ENCODE measurements at places on chromosomes 12 and 14. TPM values are rescaled to one million over a fixed set of nuclear protein-coding genes. Genes with fewer than 3 reads are reported as not detected.

Gene ATG2B
- 41.7 TPM for total RNA-seq

Gene MMP14
- total RNA-seq: 136 TPM

Gene CCDC38
- total RNA-seq: not detected

- no peak overlapping the region for H3K4me3 ChIP-seq
- peaks cover 64% of the 10 kb centered on the region for H3K4me1 ChIP-seq
- peak overlapping the region; percentile 52 for H3K27ac ChIP-seq
- DNase-seq: no peak
- no peaks in the 10 kb centered on the region for H3K36me3 ChIP-seq
These were observed 10.9 kb downstream of the RAP1B start for GRCh38 chr12:68621472-68622081.

- no peaks in the 10 kb centered on the region for H3K36me3 ChIP-seq
- peak; percentile 17 for DNase-seq
- H3K27me3 ChIP-seq: no peaks in the 10 kb centered on the region
- no peak overlapping the region for H3K4me3 ChIP-seq
- H3K4me1 ChIP-seq: no peaks in the 10 kb centered on the region
These were observed 45.8 kb downstream of the CCER1 start for GRCh38 chr12:90909069-90909770.

GRCh38 chr12:107093417-107094182 lies at the start of gene CRY1:
Gene CRY1, minus strand, starts transcription at chr12:107093549. Its CDS starts 588 bp downstream, at chr12:107092961.
- no peaks in the 10 kb centered on the region for H3K4me1 ChIP-seq
- peak; percentile 92 for DNase-seq
- peak within 1 kb of the TSS; percentile 89 for H3K4me3 ChIP-seq
- no peaks in the 10 kb centered on the region for H3K27me3 ChIP-seq
- H3K36me3 ChIP-seq: no peaks in the 10 kb centered on the region
- H3K27ac ChIP-seq: peak within 1 kb of the TSS; percentile 98

- no peaks in the 10 kb centered on the region for H3K4me1 ChIP-seq
- no peaks in the 10 kb centered on the region for H3K36me3 ChIP-seq
- no peaks in the 10 kb centered on the region for H3K27me3 ChIP-seq
- H3K27ac ChIP-seq: no peak overlapping the region
- no peak overlapping the region for H3K4me3 ChIP-seq
These were observed 283 bp upstream of the PSMB11 start for GRCh38 chr14:23041729-23042128.

DNA sequence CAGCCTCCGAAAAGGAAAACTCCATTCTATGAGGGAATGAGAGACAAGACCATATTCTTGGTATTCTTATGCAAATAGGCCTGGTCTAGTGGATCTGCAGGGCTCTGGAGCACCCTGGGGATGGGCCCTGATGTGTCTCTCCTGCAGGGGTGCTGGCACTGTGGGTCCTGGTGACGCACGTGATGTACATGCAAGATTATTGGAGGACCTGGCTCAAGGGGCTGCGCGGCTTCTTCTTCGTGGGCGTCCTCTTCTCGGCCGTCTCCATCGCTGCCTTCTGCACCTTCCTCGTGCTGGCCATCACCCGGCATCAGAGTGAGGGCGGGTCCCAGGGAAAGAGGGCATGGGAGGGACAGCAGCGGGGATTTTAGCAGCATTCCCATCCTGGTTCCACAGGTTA lies 5.8 kb downstream of the SLC48A1 start:
- peaks cover 79% of the 10 kb centered on the region for H3K4me1 ChIP-seq
- peaks cover 5% of the 10 kb centered on the region for H3K36me3 ChIP-seq
- no peak overlapping the region for H3K27ac ChIP-seq

Gene MUCL1
- not detected for total RNA-seq

GRCh38 chr12:12357719-12358461 lies 1.0 kb downstream of the BORCS5 start:
- H3K36me3 ChIP-seq: peaks cover 7% of the 10 kb centered on the region
- H3K27me3 ChIP-seq: no peaks in the 10 kb centered on the region
- no peak for DNase-seq
